Neural crest cell (in vitro differentiated cells): ENCODE measurements at places on chromosomes 11 and 22. TPM values are rescaled to one million over a fixed set of nuclear protein-coding genes. Genes with fewer than 3 reads are reported as not detected.
A peak's percentile ranks its signal among the peaks of the same experiment; 100 is the strongest.

Gene TNNT3
- total RNA-seq = not detected in 2 replicates

Gene NEFH
- total RNA-seq = 2.9 and 3.9 TPM in 2 replicates

Gene UBE2L6
- 66.0 and 68.7 TPM in 2 replicates for total RNA-seq

Gene TMEM86A
- 1.5 and 1.7 TPM in 2 replicates for total RNA-seq

Gene APOBEC3H
- not detected in 2 replicates for total RNA-seq

Gene IGSF9B
- 10.4 and 12.9 TPM in 2 replicates for total RNA-seq

Gene MS4A4E
- 0.27 and 0.28 TPM in 2 replicates for total RNA-seq

DNA sequence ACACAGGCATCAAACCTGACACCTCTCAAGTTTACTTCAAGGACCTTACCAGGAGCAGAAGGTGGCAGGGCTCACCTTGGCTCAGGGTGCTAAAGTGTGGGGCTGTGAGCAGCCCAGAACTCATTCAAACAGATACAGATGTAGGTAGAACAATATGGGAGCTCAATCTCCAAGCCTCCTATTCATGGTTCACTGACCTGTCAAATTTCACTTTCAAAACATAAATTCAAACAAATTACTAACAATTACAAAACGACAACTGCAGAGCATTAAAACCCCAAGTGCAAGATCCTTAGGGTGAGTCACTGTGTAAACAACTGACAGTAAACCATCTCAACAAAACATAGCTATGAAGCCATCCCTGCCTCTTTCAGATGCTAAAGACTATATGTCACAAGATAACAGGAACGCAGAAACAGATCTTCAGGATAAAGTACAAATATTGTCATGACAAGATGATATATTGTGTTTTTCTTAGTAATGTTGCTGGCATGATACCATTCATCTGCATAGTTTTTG is 303.5 kb upstream of the ANO3 start:
- H3K27me3 ChIP-seq = no peaks in the 10 kb centered on the region
- H3K4me1 ChIP-seq = no peaks in the 10 kb centered on the region
- no peak overlapping the region for H3K4me3 ChIP-seq
- no peak overlapping the region for H3K27ac ChIP-seq
- DNase-seq = no peak
- H3K36me3 ChIP-seq = no peaks in the 10 kb centered on the region

DNA sequence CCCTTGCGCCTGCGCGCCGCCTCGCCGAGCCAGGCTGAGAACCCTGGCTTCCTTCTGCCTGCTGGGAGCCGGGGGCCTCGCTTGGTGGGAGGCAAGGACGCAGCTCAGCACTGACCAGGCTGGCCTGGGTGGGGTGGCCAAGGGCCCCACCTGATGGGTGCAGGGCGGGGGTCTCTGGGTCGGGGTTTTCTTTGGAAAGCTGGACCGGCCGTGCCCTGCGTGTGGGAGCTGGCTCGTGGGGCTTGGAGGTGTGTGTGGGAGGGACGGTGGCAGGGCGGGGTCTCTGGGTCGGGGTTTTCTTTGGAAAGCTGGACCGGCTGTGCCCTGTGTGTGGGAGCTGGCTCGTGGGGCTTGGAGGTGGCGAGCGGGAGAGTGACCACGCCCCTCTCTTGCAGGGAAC is 6.2 kb downstream of the GRAMD4 start:
- H3K27me3 ChIP-seq = no peaks in the 10 kb centered on the region
- DNase-seq = no peak
- no peak overlapping the region for H3K4me3 ChIP-seq
- H3K36me3 ChIP-seq = no peaks in the 10 kb centered on the region
- no peak overlapping the region for H3K27ac ChIP-seq

GRCh38 chr22:49436056-49436455 is 391.6 kb downstream of the BRD1 start:
- H3K4me3 ChIP-seq = no peak overlapping the region
- no peak overlapping the region for H3K27ac ChIP-seq
- no peak for DNase-seq
- H3K36me3 ChIP-seq = no peaks in the 10 kb centered on the region
- H3K4me1 ChIP-seq = no peaks in the 10 kb centered on the region

- no peak overlapping the region for H3K4me3 ChIP-seq
- H3K27ac ChIP-seq = no peak overlapping the region
- no peak for DNase-seq
- no peaks in the 10 kb centered on the region for H3K27me3 ChIP-seq
- H3K4me1 ChIP-seq = no peaks in the 10 kb centered on the region
- H3K36me3 ChIP-seq = peaks cover 39% of the 10 kb centered on the region
These were observed 17.7 kb downstream of the DEFB131B start for GRCh38 chr11:71895961-71896360.

- H3K4me3 ChIP-seq = no peak overlapping the region
- no peaks in the 10 kb centered on the region for H3K27me3 ChIP-seq
- DNase-seq = no peak
- H3K36me3 ChIP-seq = no peaks in the 10 kb centered on the region
- H3K4me1 ChIP-seq = peaks cover 23% of the 10 kb centered on the region
These were observed 47.7 kb downstream of the CD82 start for GRCh38 chr11:44613153-44613552.

- no peak for DNase-seq
- no peak overlapping the region for H3K4me3 ChIP-seq
- no peak overlapping the region for H3K27ac ChIP-seq
- peaks cover 69% of the 10 kb centered on the region for H3K4me1 ChIP-seq
- no peaks in the 10 kb centered on the region for H3K27me3 ChIP-seq
These were observed 197.8 kb downstream of the MAML2 start for GRCh38 chr11:96145163-96145585.

DNA sequence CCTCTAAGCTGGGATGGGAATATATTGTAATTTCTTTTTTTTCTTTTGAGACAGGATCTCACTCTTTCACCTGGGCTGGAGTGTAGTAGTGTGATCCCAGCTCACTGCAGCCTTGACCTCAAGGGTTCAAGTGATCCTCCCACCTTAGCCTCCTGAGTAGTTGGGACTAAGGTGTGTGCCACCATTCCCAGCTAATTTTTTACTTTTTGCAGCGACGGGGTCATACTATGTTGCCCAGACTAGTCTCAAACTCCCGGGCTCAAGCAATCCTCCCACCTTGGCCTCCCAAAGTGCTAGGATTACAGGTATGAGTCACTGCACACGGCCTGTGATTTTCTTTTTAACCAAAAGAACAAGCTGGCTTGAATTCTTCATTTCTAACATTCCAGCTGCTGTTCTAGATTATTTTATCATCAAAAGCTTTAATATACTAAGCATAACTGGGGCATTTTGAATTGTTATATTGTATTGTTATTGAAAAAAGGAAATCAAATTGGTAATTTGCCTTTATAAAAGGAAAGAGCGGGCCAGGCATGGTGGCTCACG is 26.8 kb upstream of the PPP2R1B start:
- no peak overlapping the region for H3K4me3 ChIP-seq
- H3K36me3 ChIP-seq = peaks cover 6% of the 10 kb centered on the region
- peaks cover 8% of the 10 kb centered on the region for H3K4me1 ChIP-seq
- no peak for DNase-seq

GRCh38 chr11:60145677-60146076 is 37.2 kb downstream of the MS4A6A start:
- H3K4me1 ChIP-seq = no peaks in the 10 kb centered on the region
- DNase-seq = no peak
- no peaks in the 10 kb centered on the region for H3K36me3 ChIP-seq

- peak overlapping the region; percentile 91 for H3K4me3 ChIP-seq
- H3K4me1 ChIP-seq = peaks cover 45% of the 10 kb centered on the region
- no peaks in the 10 kb centered on the region for H3K36me3 ChIP-seq
- peak overlapping the region; percentile 63 for H3K27ac ChIP-seq
These were observed 87.8 kb upstream of the CRYBB3 start for GRCh38 chr22:25111579-25112517.

DNA sequence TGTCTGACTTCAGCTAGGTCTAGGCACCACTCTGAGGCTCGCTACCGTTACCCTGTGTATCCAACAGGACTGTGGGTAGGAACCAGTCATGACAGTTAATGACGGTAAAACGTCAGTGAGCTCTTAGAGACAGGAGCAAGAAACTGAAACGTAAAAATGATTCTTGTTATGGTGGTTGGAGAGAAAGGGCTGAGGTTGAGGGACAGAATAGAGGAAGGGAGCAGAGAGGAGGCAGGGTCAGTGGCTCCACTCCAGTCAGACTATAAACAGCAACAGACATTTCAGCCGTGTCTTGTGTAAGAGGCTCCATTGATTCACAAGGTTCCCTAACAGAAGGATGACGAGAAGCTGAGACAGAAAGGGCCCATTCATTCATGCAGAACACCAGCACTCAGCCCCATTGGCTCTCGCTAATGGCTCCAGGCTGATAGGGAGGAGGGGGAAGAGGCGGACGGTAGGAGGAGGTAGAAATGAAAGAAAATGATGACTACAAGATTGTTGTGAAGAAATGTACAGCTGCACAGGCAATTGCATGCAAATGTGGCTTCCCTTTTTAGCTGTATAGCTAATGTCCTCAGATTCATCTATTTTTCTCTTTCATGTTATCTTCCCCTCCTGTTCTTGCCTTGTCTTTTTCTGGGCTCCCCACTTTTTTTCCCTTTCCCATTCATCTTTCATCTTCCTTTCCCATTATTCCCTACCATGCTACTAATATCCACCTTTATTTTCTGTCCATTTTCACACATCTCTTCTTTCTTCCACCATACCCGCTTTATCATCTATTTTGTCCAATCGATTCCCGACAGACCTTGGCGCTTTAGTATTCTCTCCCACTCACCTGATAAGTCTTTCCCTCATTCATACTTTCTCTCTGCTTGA is 34.3 kb downstream of the ETS1 start:
- peak overlapping the region; percentile 61 for H3K4me3 ChIP-seq
- peak overlapping the region; percentile 97 for H3K27ac ChIP-seq
- H3K27me3 ChIP-seq = peaks cover 58% of the 10 kb centered on the region

DNA sequence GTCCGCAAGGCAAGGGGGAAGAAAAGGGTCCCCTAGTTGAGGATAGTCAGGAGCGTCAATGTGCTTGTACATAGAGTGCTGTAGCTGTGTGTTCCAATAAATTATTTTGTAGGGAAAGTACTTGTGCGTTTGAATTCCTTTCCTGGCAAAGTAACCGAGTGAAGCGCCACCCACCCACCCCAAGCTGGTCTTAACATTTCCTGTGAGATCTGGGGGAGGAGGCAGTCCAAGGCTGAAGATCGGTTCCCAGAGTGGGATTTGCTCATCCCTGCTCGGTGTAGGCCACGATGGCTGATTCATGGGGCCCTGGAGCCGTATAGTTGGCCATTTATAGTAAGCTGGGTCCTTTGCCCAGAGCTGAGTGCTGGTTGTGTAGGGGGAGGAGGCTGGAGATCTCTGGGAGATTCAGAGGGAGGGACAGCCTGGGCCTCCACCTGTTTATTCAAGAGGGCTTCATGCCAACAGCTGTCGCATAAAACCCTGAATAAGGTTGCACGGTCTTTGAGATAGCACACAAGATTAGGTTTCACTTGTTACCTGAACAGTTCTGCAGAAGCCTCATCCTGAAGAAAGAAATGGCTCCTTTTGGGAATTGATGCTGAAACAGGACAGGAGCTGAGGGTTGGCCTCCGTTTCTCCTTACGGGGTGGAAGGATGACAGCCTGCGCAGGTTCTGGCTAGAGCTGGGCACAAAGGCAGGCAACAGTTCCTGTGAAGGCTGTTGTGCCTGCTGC is 2.4 kb downstream of the ATF4 start:
- peaks cover 45% of the 10 kb centered on the region for H3K36me3 ChIP-seq
- H3K27ac ChIP-seq = peak overlapping the region; percentile 99
- DNase-seq = no peak
- peaks cover 47% of the 10 kb centered on the region for H3K27me3 ChIP-seq
- peak overlapping the region; percentile 100 for H3K4me3 ChIP-seq

- DNase-seq = no peak
- no peak overlapping the region for H3K4me3 ChIP-seq
- no peak overlapping the region for H3K27ac ChIP-seq
- H3K27me3 ChIP-seq = peaks cover 34% of the 10 kb centered on the region
These were observed 17.8 kb downstream of the PRR5L start for GRCh38 chr11:36313750-36314433.

DNA sequence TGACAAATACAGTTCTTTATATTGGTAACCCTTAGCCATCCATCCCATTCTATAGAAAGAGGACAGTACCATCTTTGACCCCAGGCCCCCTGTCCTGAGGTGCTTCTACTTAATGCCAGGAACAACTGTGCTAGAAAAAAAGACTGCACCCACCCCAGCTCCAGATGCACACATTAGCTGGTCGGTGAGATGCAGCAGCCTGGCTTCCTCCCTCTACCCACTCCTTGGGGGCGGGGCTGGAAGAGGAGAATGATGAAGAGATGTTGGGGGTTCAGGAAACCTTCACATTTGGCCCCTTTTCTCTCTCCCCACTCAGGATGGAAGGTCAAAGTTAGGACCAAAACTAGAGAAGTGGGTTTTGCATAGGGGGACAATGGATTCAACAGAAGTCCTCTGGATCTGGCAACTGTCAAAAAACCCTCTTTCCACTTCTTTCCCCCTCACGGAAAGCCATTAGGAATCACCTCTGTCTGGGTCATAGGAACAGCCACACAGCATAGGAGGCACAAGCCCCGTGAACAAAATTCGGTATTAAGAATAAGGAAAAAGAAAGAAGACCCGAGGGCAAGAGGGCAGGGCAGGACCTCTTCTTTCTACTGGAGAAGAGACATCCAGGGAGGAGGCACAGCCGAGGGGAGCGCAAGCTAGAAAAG is 755 bp downstream of the NRIP3 start:
- H3K36me3 ChIP-seq = no peaks in the 10 kb centered on the region
- no peak overlapping the region for H3K27ac ChIP-seq
- peaks cover 77% of the 10 kb centered on the region for H3K27me3 ChIP-seq

DNA sequence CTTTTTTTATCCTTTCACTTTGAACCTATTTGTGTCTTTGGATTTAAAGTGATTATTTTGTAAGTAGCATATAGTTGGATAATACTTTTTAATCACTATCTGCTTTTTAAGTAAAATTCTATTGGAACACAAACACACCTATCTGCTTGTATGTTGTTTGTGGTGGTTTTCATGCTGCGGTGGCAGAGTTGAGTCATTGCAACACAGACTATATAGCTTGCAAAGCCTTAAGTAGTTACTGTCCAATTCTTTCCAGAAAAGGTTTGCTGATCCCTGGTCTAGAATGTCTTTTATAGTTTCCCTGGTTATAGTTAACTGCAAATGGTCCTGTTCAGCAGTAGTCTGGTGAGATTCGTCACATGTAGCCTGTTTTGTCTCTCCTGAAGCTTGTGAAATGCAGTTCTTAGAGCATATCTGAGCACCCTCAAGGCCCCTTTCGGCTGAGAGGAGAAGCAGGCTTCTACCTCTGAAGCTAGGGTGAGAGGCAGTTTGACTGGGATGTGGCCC is 21.5 kb downstream of the SHANK3 start:
- H3K27ac ChIP-seq = no peak overlapping the region
- peaks cover under 1% of the 10 kb centered on the region for H3K36me3 ChIP-seq
- H3K27me3 ChIP-seq = no peaks in the 10 kb centered on the region
- peaks cover 6% of the 10 kb centered on the region for H3K4me1 ChIP-seq

- no peaks in the 10 kb centered on the region for H3K36me3 ChIP-seq
- H3K4me1 ChIP-seq = peaks cover 11% of the 10 kb centered on the region
- no peak for DNase-seq
- H3K27me3 ChIP-seq = peaks cover 79% of the 10 kb centered on the region
- no peak overlapping the region for H3K4me3 ChIP-seq
These were observed 11.7 kb downstream of the NRXN2 start for GRCh38 chr11:64711138-64711955.
